ENCODE measurements at places on chromosomes 1 and 21. TPM values are rescaled to one million over a fixed set of nuclear protein-coding genes. Genes with fewer than 3 reads are reported as not detected.

CACNA1S gene
- total RNA-seq, result not detected

OLFM3 gene
- total RNA-seq, result not detected

YBEY gene
- total RNA-seq, result 16.9 TPM

CITED4 gene
- total RNA-seq, result 42.1 TPM

F11R gene
- total RNA-seq, result 133 TPM

RAD54L gene
- total RNA-seq, result 1.3 TPM
